ENCODE measurements at places on chromosomes 5 and 9.
A peak's percentile ranks its signal among the peaks of the same experiment; 100 is the strongest.

DNA sequence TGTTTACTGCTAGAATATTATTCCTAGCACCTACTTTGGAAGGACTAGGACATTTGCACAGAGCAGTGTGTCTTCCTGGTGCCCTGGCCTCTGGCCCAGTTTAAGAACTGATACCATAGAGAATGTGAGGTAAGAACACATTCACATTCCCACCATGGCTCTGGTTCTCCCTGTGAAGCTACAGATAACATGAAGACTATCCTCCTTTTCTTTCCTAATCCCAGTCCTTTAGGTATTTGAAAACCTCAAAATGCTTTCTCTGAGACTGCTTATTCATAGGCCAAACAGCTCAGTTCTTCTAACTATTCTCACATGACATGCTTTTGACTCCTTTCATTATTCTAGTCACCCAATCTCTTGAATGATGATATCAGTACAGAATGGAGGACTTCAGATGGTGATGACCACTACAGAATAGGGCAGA, 11.9 kb downstream of the FAM219A start:
- no peak for DNase-seq

DNA sequence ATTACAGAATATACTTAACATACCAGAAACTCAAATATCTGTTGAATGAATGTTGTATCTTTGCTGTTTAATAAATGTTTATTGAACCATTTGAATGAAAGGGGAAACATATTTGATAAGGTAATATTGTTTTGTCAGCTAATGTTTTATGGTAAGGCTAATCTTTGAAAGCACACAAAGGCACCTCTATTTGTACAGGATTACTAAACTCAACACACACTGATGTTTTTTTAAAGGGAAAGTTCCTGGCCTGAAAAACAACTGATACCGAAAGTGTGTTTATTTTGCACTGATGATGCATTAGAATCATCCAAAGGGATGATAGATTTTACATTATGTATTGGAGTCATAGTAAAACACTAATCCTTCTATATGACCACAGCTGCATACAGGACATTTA, 82.5 kb downstream of the ADCY2 start:
- DNase-seq = no peak

GRCh38 chr5:157892974-157893373, 34.0 kb upstream of the CLINT1 start:
- DNase-seq = no peak

DNA sequence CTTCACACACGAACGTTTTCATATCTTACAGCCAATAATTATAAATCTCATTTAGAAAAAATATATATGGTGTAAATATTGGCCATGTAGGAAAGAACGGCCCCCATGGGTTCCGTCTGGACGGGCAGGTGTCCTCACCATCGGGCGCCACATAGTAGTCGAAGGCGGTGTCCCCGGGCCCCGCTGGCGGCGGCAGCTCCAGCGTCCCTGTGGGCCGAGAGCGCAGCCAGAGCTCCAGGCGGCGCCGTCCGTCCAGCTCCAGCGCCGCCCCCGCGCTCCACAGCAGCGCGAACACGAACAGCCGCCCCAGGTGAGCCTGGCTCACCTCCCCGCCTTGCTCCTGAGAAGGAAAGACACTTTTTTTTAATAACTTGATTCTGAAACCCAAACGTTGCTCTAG, 134.6 kb downstream of the DNAH5 start:
- no peak for DNase-seq

- peak; percentile 63 for DNase-seq
These were observed 14.1 kb downstream of the FGF1 start for GRCh38 chr5:142671801-142672200.

DNA sequence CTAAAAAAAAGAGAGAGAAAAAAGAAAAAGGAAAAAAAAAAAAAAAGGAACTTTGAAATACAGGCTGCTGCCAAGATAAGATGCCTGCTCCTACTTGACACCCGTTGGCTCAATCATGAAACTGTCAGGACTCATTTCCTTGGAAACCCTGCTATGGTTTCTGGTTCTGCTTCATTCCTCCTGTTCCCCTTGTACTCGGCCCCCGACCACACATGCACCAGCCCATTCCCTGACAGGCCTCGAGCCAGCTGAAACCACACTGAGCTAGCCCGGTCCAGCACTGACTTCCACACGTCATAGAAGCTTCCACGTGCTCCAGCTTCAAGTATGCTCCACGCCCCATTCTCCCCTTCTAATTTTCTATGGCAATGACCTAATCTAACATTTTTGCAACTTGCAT, 93.2 kb downstream of the MYO10 start:
- peak; percentile 65 for DNase-seq

- DNase-seq = no peak
These were observed 27.6 kb downstream of the CYSTM1 start for GRCh38 chr5:140202610-140203009.

- DNase-seq = no peak
These were observed 55.9 kb downstream of the AHRR start for GRCh38 chr5:377326-377981.

- DNase-seq = no peak
These were observed 34.0 kb downstream of the CDK5RAP2 start for GRCh38 chr9:120545701-120546550.

GRCh38 chr5:157379983-157380382, 80.0 kb upstream of the NIPAL4 start:
- no peak for DNase-seq

DNA sequence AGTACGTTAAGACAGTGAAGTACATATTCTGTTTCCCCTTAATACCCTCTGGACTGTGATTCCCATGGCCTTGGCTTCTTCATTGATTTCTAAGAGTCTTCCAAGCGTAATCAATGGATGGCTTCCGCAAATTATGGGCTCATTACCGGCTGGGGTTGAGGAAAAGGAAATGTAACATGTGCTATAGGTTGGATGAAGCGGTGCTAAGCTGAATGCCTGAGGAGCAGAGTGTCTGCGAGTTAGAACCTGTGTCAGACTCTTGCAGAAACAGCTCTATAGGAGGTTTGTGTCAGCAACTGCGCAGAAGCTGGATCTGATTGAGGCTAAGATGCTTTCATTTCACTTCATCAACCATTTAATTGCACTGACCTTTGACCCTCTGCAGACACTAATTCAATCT, 114.3 kb upstream of the CDH18 start:
- DNase-seq = peak; percentile 53

DNA sequence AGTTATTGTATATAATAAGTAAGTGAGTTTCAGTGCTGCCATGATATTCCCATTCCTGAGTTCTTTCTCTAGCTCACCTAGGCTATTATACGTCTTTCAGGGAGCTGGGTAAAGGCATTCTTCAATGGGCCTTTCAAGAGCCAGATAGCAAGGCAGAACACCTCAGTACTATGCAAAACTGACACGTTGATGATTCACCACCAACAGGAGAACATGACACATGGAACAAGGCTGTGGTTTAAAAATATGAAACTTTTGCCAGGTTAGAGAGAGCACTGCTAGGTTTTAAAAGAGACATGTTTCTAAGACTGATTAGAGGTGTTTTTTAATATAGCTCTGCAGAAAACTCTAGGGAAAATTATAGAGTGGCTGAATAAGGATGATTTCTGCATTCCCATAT, 95.9 kb downstream of the UGCG start:
- peak; percentile 94 for DNase-seq

DNA sequence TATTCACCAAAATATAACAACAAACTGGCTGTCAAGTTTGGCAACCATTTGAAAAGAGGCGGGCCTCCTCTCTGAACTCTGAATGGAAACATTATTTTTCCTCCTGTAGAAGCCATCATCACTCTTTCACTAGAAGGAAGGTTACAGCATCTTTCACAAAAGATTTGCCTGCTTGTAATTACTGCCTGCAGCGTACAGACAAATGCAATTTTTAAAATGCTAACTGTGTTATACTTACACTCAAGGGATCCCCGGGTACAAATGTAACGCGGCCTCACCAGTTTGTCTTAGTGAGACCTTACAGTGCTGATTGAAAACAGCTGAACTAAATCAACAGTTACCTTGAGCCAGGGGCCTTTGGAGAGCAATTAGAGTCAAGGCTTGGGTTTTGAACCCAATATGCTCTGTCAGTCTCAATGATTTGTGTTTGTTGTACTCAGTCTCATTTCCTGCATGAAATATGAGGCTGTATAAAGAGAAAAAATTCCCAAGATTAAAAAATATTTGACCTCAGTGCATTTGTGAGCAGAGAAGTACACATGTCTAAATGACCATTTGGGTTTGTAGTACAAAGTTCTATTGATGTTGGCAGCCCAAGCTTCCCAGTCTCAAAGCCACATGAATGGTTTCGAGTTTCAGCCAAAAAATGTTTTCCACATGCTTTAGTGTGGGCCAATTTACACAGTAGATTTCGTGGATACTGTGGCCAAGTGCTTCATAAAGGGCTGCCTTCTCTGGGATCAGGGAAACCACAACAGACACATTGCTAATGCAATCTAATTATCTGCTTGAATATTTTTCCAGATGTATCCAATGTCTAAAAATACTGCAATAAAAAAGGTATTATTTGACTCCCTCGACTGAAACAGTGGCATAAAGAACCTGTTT, 500.0 kb downstream of the SPATA31D1 start:
- DNase-seq = no peak

DNA sequence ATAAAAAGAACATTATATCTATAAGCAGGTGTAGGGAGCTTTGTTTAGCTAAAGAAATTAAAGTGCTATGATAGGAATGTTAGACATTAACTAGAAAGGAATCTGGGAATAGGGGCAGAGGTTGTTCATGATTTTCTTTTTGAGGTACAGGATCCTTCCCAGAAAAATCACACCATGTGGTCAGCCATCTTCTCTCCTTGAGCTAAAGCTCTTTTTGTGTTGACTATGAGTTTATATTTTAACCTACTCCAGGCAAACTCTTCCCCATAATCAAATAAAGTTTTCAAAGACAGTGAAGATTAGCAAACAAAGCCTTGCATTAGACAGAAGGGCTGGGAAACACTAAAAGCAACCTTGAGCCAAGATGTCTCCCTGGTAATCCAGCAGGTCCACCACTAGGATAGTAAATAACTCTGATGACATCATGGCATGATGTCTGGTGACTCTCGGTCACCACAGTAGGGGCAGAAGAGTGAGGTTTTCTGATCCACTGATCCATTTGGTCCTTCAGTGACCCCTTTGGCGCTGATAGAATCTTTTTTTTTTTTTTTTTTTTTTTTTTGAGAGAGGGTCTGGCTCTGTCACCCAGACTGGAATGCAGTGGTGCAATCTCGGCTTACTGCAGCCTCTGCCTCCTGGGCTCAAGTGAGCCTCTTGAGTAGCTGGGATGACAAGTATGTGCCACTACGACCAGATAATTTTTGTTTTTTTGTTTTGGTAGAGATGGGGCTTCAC, 30.6 kb upstream of the IL6ST start:
- DNase-seq = no peak

GRCh38 chr5:33726422-33727165, 165.2 kb downstream of the ADAMTS12 start:
- DNase-seq = peak; percentile 37

DNA sequence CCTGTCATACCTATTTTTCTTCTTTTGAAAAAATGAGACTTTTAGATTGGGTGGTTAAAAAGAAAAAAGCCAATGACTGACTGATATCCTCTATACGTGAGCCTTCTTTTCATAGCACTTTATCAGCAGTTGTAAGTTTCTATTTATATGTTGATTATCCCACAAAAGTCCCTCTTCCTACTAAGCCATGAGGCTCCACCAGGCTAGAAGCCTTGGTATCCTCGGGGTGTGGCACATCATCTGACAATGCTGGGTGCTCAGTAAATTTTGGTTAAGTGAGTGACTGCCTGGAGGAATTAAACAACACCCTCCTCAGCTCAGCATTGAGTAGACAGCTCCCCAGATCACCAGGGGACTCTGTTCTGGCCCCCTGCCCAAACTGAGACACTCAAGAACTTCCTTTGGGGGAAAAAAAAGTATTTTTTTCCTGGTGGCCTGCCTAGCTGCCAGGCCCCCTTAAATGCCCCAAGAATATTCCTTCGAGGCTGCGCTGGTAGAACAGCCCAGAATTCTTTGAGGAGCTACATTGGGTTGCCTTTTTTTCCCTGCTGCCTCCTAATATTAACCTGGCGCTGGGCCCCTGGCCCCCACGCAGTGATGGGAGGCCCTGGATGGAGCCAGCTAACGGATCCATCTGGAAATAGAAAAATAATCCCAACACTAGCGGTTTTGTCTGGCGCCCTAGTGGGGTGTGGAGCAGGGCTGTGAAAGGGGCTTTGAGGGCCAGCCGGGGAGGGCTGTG, 23.4 kb upstream of the COL27A1 start:
- DNase-seq = no peak

GRCh38 chr5:68505917-68506860, 290.6 kb downstream of the PIK3R1 start:
- peak; percentile 23 for DNase-seq

- no peak for DNase-seq
These were observed 10.4 kb downstream of the TEX48 start for GRCh38 chr9:114671605-114672004.

GRCh38 chr5:11904265-11904906, at the start of gene CTNND2:
CTNND2 (minus strand) TSS chr5:11904446; CDS start chr5:11903853, 593 bp downstream.
- peak; percentile 20 for DNase-seq

DNA sequence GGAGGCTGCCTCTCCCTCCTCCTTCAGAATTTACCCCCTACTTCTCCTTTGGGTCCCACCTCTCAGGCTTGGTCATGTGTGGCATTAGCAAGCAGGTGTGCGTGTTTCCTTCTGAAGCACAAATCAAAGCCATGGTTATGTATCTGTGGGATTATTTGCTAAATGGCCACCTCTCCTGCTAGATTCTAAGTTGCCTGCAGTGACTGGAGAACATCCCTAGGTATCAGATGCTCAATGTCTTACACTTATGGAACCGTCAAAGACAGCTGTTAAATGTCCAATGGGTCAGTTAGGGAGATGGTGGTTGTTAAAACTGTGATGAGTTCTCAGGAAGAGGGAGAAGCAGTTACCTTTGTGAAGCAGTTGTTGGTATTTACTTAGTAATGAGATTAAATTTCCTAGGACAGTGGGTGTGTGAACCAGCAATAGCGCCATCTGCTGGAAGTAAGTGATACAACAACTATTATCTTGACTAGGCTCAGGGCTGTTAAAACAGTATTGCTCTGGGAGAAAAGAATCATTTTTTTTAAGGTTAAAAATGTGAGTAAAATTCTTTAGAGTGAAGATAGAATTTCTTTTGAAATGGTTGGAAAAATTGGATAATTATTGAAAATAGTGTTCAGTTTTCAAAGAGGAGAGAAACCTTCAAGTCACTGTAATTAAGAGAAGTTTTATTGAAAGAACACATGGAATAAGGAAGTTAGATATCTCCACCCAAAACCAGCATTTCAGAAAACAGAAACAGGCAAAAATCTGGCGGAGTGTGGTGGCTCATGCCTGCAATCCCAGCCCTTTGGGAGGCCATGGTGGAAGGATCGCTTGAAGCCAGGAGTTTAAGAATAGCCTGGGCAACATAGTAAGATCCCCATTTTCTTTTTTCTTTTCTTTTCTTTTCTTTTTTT, 71.3 kb downstream of the TMC1 start:
- DNase-seq = no peak

- DNase-seq = peak; percentile 61
These were observed 105.2 kb downstream of the GNAQ start for GRCh38 chr9:77926371-77926878.

DNA sequence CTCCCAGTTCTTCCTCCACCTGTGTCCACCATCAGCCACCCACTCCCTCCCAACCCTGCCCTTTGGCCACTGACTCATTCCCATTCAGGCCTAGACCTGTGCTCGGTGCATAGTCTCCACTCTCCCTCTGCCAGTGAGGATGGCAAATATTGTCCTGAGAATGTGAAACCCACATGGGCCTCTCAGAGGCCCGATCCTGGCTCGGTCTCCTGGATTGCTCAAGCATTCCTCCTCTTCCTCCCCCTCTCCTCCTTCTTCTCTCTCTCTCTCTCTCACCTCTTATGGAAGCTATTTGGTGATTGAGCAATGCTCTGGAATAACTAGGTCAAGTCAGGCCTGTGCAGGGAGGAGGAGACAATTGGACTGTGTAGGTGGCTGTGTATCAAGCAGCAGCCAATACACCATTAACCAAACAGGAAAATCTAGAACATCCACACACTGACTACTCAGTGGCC, 99.9 kb downstream of the KLF4 start:
- DNase-seq = peak; percentile 86

All from foreskin keratinocyte (primary cell).